ENCODE measurements at places on chromosomes 3 and 15. TPM values are rescaled to one million over a fixed set of nuclear protein-coding genes. Genes with fewer than 3 reads are reported as not detected.

The DNAJA4 gene
- 19.8 TPM for polyA plus RNA-seq

The MYRIP gene
- polyA plus RNA-seq: 1.3 TPM

The C2CD4B gene
- 0.97 TPM for polyA plus RNA-seq

The GALK2 gene
- 13.9 TPM for polyA plus RNA-seq

The CPLX3 gene
- polyA plus RNA-seq: 24.0 TPM

The GOLGA6B gene
- not detected for polyA plus RNA-seq

The ATP13A4 gene
- polyA plus RNA-seq: 0.32 TPM
